Progenitor cell of endocrine pancreas (in vitro differentiated cells): ENCODE measurements at places on chromosomes 2 and 18. TPM values are rescaled to one million over a fixed set of nuclear protein-coding genes. Genes with fewer than 3 reads are reported as not detected.

Gene RAB27B
- 13.4 and 15.4 TPM in 2 replicates for total RNA-seq

Gene DUSP19
- total RNA-seq = 1.9 and 2.2 TPM in 2 replicates

Gene TMEM87B
- total RNA-seq = 15.4 and 15.9 TPM in 2 replicates

Gene CFAP210
- total RNA-seq = 1.2 and 1.6 TPM in 2 replicates

Gene PLGLB1
- 6.9 and 8.6 TPM in 2 replicates for total RNA-seq

Gene KLHL14
- total RNA-seq = 7.0 and 7.8 TPM in 2 replicates

Gene MAPK4
- 14.8 and 16.3 TPM in 2 replicates for total RNA-seq
